ENCODE measurements at places on chromosomes 3 and 15.

DNA sequence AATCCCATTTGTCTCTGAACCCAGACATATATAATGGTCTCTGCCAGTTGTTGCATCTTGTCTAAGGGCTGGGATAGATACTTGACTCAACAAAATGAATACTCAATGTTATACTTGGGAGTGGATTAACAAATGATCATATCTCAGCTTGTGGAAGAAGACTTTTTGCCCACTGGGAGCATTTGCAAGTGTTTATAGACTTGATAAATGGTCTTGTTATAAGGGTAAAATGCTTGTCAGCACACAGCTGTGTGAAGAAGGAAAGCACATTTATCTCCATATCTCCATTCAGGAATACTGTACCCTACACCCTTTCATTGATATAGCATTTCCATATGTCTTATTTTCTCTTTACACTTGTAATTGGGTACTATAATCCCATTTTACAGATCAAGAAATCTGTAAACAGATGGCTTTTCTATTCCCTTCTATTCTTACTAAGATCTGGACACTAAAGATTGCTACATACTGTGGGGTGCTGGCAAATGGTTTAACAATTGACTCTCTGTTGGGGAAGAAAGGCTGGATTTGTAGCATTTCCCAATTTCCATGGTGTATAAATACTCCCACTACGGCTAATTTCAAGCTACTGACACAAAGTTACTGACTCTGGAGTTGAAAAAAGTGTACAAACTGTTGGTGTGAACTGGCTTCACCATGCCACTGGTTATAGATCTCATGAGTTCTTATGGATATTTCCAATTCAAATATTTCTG lies 154.6 kb downstream of the CHST2 start:
- DNase-seq, result no peak

- no peak for DNase-seq
These were observed 716.8 kb upstream of the BCHE start for GRCh38 chr3:166554023-166554422.

- no peak for DNase-seq
These were observed 250.3 kb upstream of the CRBN start for GRCh38 chr3:3429841-3430240.

- no peak for DNase-seq
These were observed 89.2 kb upstream of the CGNL1 start for GRCh38 chr15:57287123-57287521.

GRCh38 chr3:120145542-120146285 lies 51.5 kb upstream of the GSK3B start:
- DNase-seq, result no peak

GRCh38 chr3:24479816-24480215 lies 14.8 kb downstream of the THRB start:
- no peak for DNase-seq

DNA sequence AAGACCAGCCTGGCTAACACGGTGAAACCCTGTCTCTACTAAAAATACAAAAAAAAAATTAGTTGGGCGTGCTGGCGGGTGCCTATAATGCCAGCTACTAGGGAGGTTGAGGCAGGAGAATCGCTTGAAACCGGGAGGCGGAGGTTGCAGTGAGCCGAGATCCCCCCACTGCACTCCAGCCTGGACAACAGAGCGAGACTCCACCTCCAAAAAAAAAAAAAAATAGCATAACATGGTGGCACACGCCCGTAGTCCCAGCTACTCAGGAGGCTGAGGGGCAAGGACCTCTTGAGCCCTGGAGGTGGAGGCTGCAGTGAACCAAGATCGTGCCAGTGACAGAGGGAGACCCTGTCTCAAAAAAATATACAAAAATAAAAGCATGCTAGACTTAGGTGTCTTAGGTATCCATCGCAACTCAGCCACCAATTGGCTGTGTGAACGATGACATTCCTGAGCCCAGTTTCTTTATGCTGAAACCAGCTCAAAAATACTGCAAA lies 6.2 kb downstream of the PLCH1 start:
- no peak for DNase-seq

DNA sequence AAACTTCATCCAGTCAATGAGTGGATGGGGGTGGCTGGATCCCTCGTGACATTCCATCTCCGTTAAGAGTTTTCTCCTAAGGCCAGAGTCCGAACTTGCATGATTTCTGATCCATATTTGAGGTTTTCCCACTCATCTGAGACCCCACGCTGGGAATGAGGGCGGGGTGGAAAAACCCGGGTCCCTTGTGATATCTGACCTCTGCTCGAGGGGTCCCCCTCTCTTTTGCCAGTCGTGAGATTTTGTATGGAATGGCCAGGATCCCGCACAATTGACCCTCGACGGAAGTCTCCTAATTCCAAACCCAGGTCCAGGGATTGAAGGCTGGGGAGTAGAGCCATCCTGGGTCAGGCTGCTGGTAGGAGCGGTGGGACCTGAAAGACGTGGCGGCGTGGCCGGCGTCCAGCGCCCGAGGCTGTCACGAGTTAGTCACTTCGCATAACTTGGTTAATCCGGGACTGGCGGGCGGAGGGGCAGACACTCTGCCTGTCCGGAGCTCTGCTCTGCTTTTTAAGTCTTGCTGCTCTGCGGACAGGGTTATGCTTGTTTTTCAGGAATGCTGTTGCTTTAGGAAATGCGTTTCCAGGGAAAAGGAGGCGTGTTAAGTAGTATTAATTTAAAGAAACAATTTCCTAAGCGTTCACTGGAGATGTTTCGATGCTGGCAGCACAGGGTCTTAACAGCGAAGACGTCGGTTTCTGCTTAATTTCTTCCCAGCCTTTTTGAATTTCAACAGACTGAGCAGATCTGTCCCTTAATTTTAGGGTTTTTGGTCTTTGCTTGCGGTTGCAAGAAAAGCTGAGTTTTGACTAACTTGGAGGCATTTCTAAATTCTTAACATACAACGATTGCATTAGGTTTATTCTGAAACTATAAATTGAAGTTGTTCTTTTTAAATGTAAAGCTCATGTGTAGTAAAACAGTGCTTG lies 69.7 kb upstream of the LRRFIP2 start:
- DNase-seq, result peak; percentile 79

GRCh38 chr3:119099785-119100184 lies 46.2 kb upstream of the TEX55 start:
- DNase-seq, result no peak

GRCh38 chr3:172553526-172554252 lies 30.5 kb upstream of the TNFSF10 start:
- no peak for DNase-seq

DNA sequence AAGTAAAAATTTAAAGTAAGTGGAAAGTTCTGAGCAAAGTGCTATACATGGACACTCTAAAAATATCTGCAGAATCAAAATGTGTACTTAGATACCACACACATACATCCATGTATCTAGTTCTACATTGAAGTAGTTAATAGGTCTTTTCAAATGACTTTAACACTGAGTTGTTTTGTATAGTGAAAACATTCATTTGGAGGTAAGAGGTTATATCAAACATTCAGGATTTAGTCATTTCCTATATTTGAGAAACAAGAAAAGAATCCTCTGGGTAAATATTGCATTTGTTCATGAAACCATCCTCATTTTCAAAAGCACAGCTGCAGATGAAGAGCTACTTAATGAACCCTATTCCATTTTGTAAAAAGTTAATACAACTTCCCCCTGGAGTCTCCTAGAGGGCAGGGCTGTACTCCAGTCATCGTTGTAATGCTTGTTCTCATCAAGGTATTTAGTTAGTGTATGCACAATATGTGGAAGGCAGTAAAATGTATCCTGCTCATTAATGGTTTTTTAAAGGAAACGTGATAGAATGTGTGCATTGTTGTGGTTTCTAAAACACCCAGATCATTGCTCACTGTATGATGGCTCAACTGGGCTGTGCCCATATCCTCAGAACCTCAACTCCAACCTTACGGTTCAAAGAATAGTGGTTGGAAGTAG lies 26.2 kb downstream of the ARPP21 start:
- DNase-seq, result no peak

GRCh38 chr3:8665407-8665896 lies 20.9 kb upstream of the SSUH2 start:
- DNase-seq, result peak; percentile 6

DNA sequence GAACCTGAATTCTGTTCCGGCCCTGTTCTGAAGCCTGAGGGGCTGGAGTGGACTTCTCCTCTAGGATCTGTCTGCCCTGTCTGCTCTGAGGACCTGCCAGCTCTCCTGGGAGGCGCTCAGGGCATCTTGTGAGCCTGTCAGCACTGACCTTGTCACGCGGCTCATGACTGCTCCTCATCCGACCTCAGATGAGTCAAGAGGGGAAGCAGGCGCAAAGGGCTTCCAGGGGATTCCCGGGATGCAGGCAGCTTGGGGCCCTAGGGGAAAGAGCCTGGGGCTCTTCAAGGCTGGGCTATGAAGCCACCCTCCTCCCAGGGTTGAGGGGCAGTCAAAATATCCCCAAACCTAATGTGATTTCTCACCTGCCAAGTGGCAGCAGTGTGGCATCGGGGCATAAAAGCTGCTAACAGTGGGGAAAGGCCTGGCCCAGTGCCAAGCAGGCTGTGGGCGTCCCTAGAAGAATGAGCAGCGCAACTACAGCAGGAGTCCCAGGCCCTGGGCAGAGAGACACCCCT lies 27.6 kb upstream of the ANKDD1A start:
- DNase-seq, result peak; percentile 74

DNA sequence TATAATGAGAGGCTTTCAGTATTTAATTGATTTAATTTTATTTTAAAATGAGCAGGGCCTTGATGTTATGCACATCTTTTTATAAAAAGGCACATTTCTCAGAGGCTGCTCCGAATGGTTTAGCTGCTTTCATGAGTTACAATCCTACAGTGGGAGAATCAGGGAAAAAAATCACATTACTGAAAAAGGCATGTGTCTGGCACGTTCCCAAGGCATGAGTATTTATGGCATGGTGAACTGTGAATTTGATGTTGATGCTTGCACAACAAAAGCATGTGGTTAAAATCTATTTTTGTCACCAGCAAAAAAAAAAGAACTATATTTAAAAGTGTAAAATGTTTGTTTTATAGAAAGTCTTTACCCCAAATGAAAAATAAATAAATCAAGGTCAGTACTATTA lies 485.2 kb upstream of the ROBO2 start:
- no peak for DNase-seq

- DNase-seq, result no peak
These were observed 247.4 kb downstream of the MCTP2 start for GRCh38 chr15:94478763-94479162.

GRCh38 chr3:66037986-66038369 lies 740 bp downstream of the MAGI1 start:
- DNase-seq, result peak; percentile 5

GRCh38 chr3:27025718-27026117 lies 343.5 kb downstream of the NEK10 start:
- DNase-seq, result no peak

DNA sequence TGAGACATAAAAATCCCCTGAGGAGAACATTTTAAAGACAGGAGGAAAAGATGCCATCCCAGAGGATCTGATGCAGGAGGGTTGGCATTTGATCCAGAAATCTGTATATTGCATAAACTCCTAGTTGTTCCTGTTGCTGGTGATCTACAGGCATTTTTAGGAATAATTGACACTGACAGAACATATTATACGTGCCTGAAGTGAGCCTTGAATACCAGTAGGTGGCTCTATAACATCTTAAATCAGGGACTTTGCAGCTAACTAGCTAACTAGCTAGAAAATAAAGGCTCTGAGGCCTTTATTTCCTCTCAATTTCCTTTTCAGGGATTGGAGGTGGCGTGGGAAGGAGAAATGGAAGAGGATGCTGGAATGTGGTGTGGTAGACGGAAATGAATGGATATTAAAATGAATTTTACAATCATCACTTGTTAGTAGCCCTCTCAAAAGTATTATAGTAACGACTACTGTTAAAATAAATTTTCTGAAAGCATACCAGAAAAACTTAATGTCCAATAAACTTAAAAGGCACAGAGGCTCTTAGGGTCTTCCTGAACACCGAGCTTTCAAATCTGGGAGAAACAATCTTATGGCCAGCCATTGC lies 73.8 kb upstream of the ZBED2 start:
- peak; percentile 85 for DNase-seq

GRCh38 chr3:62475306-62475705 lies 102.0 kb upstream of the FEZF2 start:
- no peak for DNase-seq

DNA sequence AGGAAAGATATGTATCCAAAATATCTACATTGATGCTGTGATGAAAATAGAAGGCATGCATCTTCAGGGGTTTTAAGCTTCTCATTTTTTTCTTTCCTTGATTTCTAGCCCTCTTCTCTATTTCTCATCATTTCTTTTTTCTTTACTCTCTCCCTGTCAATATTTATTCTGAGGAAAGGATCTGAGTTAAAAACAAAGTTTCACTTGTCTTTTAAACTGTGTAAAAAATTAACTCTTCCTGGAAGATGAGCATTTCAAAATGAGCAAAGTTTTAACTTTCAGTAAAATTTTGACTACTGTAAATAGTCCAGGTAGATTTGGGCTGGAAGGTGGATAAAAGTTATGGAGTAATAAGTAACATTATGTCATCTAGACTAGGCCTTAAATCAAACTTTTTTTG lies 500.2 kb upstream of the GBE1 start:
- no peak for DNase-seq

DNA sequence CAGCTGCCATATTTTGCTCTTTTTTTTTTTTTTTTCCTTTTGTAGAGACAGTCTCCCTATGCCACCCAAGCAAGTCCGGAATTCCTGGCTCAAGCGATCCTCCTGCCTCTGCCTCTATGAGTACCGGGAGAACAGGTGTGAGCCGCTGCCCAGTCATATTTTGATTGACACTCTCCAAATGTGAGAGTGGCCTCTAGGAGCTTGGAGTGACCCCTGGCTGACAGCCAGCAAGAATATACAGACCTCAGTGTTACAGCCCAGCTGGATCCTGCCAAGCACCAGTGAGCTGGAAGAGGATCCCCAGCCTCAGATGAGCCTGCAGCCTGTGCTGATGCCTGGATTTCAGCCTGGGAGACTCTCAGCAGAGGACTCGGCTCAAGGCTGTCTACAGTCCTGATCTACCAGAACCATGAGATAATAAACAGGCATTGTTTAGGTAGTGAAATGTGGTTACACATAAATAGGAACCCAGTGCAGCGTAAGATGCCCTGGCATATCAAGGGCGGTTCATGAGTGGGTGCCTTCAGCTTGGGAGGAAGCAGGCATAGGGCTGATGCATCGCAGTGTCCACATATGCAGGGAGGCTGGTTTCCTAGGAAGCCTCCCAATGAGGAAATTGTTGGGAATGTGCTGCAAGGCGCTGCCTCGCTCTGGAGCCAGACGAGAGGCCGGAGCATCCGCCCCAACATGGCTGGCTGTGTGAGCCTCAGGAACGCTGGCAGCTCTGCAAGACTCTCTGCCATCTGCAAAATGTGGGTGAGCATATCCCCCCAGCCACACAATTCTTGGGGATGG lies 38.9 kb upstream of the ATP10A start:
- no peak for DNase-seq

All from hematopoietic multipotent progenitor cell treated with erythropoietin and hydrocortisone succinate and interleukin-3 and kit ligand, for 4 days (in vitro differentiated cells).